ENCODE measurements at places on chromosomes 3 and 15.

DNA sequence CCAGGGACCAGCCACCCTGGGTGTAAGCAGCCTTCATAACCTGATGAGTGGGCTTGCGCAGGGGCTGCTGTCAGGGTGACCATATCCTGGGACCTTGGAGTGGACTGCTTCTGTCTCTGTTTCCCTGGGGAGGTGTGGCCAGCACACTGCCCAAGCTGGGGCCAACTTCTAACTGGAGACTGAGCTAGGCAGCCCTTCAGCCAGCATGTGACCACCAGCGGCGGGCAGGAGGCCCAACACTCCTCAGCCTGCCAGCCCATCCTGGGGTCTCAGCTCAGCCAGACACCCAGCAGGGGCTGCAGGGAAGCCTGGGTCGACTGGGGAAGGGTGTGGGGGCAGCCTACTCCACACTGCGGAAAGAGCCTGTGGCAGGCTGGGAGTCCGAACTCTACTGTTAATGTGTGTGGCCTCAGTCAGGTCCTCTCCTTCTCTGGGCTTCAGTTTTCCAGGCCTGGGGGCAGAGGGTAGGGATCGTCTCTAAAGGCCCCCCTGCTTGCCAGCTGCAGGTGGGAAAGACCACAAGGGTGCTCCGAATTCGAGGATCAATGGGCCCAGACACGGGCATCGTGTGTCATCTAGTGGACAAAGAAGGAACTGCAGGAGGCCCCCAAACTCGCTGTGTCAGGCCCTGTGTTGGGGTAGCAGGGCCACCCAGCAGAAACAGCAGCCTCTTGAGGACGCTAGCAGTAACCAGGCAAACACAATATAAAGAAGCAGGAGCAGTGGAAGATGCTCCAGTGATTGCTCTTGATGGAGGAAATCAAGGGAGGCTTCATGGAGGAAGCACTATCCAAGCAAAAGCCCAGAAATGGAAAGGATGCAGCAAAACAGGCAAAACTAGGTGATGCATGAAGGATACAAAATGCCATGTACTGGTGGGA, 2.0 kb upstream of the SEMA3G start:
- DNase-seq: peak; percentile 82

- no peak for DNase-seq
Observed at GRCh38 chr3:82462977-82463376, 701.5 kb upstream of the GBE1 start.

GRCh38 chr15:92941668-92942067, 41.5 kb downstream of the CHD2 start:
- no peak for DNase-seq

DNA sequence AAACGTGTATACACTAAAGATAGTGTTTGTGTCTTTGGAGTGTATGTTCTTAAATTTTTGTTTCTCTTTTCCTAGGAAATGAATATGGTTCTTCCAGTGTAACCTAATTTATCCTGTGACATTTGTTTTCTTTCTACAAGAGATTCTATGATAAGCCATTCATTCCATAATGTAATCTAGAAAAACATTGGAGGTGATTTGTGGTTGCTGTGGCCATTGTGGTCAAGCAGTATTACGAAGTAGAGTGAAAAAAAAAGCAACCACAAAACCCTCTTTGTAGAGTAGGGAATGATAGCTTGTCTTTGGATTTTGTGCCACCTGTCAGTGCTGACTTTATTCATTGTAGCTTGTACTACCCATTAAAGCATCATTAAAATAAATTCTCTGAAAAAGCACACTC, 1209.6 kb downstream of the ZPLD1 start:
- no peak for DNase-seq

GRCh38 chr3:114498539-114499370, 204.9 kb downstream of the TIGIT start:
- no peak for DNase-seq

DNA sequence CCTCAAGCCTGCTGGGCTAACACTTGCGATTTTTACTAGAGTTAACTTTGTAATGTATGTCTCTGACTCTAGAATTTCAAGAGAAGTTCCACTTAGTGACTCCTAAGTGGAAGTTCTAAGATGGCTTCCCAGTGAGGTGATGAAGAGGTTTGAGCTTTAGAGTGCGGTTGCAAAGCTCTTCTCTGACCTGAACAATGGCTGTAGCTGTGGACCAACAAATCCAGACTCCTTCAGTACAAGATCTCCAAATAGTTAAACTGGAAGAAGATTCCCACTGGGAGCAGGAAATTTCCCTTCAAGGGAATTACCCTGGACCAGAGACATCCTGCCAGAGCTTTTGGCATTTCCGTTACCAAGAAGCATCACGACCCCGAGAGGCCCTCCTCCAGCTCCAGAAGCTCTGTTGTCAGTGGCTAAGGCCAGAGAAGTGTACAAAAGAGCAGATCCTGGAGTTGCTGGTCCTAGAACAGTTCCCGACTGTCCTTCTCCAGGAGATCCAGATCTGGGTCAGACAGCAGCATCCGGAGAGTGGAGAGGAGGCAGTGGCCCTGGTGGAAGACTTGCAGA, 22.3 kb downstream of the WDR73 start:
- DNase-seq: no peak

- DNase-seq: no peak
Observed at GRCh38 chr3:155037508-155038202, 42.5 kb upstream of the MME start.

- no peak for DNase-seq
Observed at GRCh38 chr3:115626006-115626409, 2.7 kb downstream of the GAP43 start.

DNA sequence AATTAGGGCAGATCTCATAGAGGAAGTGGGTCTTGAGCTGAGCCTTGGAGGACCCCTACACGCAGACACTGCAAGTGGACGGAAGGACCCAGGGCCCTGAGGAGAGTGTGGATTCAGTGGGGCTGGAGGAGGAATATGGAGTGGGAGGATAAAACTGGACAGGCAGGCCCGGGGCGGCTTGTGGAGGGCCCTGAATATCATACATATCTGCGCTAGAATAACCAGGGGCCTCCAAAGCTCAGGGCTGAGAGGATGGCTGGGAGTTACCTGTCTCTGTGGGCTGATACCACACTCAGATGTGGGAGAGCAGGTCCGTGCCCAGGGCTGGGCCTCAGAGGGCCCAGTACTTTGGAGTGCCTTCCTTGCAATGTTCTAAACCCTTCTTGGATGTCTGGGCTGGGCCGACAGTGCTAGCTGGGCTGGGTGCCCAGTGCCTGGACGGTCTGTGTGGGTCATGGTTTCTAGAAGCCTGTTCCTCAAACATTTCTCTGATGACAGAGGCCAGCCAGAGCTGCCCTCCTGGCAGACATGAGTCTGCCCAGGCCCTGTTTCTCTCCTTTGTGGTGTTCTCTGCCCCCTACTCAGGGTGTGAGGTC, 29.6 kb downstream of the CHRD start:
- DNase-seq: no peak

GRCh38 chr3:128491941-128492670, 895 bp downstream of the GATA2 start:
- DNase-seq: no peak
